ENCODE measurements at places on chromosomes 1 and 21. TPM values are rescaled to one million over a fixed set of nuclear protein-coding genes. Genes with fewer than 3 reads are reported as not detected.

Gene NES
- total RNA-seq = 30.3 TPM

Gene COL9A2
- 1.5 TPM for total RNA-seq

Gene SDE2
- total RNA-seq = 16.4 TPM

Gene IL6R
- total RNA-seq = 7.5 TPM

Gene PGM1
- total RNA-seq = 119 TPM

Gene GLUL
- total RNA-seq = 136 TPM

Gene FCRL1
- not detected for total RNA-seq

Gene CLIC6
- total RNA-seq = not detected

Gene THRAP3
- total RNA-seq = 58.3 TPM

Gene SYT14
- not detected for total RNA-seq

Gene MYBPHL
- total RNA-seq = not detected

Gene CALML6
- under 0.01 TPM for total RNA-seq

Gene TDRD10
- total RNA-seq = 0.54 TPM

Gene FCRL4
- not detected for total RNA-seq
